ENCODE measurements at places on chromosomes 4 and X.

GRCh38 chr4:145130130-145130529, 32.0 kb downstream of the ABCE1 start:
- DNase-seq, result no peak

DNA sequence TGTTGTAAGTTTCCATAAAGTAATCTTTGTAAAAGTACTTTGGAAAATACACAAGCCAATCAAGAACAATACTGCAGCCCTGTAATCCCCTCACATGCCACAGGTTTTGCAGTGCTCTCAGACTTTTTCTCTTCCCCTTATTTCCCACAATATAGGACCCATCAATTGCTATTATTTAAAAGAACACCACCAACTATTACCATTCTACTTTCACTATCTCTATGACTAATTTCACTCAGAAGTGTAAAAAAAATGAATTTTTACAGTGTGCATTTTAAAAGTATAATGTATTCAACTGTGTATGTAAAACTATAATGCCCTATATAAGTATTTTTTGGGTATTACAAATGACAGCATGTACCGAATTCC, 1.7 kb downstream of the ATP8A1 start:
- no peak for DNase-seq

- no peak for DNase-seq
These were observed 8.0 kb downstream of the KLF3 start for GRCh38 chr4:38672074-38672396.

DNA sequence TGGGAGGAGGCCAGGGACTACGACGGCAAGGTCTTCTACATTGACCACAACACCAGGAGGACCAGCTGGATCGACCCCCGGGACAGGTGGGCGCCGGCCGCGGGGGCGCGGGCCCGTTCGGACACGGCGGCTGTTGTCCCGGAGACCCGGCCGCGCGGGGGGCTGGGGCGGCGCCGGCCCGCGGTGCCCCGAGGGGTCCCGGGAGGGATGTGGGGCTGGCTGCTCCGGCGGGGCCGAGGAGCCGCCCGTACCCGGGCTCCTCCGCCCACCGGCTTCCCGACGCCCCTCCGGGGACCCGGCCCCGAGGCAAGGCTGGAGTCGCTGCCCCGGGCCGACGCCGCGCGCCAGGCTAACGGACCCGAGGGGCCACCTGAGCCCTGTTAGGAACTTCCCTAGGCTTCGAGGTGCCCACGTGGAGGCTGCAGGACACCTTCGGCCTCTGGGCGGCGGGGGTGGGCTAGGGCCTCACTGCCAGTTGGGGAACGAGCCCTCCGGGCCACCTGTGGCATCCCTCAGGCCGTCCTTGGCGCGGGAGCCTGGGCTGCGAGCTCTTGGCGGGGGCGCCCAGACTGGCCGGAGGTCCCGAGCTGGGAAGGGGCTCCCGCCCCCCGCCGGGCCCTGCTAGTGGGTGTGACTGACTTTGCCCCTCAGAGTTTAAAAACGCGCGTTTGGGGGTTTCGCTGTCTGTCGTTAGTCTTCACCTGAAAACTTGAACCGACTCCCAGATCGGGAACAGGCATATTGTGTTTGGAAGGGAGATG, 660 bp downstream of the WWC2 start:
- DNase-seq, result no peak

DNA sequence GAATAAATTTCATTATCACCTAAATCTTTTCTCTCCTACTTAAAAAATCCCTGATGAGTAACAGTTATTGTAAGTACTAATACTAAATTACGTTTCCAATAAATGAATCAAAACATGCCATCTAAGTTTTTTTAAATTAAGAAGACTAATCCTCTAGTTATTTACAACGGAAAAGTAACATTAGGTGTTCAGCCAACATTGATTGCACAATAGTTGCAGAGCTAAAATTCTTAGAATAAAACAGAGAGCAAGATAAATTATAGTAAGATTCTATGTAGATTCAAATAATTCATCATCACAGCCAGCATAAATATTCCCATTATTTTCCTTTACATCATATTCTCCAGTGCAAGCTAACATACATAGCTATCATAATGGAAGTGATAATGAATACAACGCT, 139.2 kb downstream of the HDX start:
- DNase-seq, result no peak

DNA sequence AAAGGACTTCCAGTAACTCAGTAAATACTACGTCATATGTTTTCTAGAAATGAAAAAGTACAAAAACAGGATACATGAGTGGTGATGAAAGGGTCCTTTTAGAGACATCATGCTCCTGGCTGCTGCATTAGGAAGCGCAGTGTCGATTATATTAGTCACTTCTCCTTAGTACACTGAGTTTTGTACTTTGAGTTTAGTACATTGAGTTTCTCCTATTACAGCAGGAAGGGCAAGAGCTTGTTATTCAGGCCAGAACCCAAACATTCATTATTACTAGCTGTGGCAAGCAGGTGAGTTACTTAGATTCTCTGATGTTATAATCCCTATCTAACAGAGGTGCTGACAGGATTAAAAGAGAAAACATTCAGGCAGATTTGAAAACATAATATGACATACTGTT, 21.3 kb downstream of the RPGR start:
- no peak for DNase-seq

DNA sequence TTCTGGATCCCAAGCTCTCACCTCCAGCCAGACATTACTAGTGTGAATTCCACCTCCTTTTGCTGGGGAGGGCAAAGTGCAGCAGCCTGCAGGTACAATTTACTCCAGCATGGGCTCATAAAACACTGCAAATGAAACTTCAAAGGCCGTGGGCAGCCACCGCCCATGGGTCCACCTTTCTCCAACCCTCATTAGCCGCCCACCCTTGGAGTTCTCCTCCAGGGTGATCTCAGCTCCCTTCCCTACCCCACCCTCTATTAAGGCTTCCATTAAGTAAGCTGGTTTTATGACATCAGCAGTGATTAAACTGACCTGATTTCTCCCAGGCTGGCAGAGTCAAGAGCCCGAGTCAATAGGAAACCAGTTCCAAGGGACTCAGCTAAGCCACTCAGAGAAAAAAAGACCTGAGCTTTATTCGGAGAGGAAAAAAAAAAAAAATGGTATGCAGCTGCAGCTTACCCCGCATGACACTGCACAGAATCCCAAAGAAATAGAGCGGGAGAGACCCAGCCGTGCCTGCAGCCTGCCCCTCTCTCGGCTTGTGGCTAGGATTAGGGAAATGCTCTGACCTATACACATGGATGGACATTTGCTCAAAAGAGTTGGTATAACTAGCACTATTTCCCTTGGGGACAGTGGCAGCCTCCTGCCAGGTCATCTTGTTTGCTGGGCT, 319.6 kb downstream of the PTTG2 start:
- no peak for DNase-seq

DNA sequence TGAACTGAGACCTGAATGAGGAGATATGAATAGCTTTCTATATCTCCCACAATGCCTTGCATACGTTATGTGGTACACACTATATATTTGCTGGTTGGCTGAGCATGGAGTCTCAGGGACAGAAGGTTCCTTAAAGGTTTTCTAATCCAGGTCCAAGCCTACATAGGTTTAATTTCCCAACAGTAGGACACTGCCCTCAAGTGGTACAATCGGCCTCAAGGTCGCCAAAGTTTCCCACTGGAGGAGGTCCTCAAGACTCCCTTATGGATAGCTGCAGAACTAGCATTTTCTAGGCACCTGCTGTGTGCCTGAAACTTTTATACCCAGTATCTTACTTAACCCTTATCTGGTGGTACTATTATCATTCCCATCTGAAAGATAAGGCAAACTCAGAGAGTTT, 21.0 kb upstream of the EFNB1 start:
- no peak for DNase-seq

DNA sequence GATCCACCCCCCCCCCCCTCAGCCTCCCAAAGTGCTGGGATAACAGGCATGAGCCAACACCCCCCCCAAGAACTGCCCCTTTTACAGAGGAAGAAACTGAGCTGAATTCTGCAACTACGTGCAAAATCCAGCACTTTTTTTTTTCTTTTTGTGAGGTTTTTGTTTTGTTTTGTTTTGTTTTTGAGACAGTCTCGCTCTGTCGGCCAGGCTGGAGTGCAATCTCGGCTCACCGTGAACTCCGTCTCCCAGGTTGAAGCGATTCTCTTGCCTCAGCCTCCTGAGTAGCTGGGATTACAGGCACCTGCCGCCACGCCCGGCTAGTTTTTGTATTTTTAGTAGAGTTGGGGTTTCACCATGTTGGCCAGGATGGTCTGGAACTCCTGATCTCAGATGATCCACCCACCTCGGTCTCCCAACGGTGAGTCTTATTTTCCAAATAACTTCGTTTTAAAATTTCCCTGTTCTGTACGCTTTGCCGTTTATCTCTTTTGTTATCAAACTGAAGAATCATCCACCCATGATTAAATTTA, 4.9 kb downstream of the CRLF2 start:
- DNase-seq, result no peak

GRCh38 chrX:37684973-37685372, 618 bp upstream of the XK start:
- DNase-seq, result no peak

DNA sequence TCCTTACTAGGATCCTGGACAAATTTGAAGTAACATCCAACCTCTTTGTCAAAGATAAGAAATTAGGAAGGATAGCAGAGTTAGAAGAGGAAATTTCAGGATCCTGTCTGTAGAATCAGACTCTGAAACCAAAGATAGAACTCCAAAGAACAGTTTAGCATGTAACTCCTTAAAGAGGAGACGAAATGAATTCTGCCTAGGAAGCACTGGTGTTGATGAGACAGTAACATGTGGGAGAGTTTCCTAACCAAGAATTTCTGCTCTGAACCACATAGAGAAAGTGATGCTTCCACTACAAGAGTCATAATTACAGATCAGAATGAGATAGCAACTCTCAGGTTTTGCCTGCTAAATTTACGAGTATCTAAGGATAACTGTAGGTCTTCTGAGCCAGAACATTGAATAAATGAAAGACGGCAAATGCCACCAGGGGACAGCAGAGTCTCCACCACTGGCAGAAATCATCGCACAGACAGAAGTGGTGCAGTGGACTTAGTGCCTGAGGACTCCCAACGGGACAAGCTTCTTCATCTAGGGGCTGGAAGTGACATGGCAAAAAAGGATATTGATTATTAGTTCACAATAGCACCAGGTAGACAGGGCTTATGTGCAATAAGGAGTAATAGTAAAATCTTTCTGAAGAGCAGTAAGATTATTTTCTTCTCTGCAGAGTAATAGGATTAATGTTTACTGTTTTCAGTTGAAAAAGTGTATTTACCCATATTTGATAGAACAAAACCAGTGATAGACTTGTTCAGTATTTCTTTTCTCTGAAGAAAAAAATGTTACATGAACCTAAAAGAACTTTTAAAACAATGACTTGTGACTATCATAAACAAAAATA, 6.7 kb upstream of the PPID start:
- peak; percentile 82 for DNase-seq

- DNase-seq, result no peak
These were observed 99.4 kb downstream of the FAM13A start for GRCh38 chr4:88957570-88957969.

- DNase-seq, result no peak
These were observed 37.5 kb downstream of the BEX3 start for GRCh38 chrX:103413705-103414387.

Data from midbrain (tissue), 1 donor.